ENCODE measurements at places on chromosomes 1 and 21.

GRCh38 chr1:109255097-109255651, 5.8 kb downstream of the CELSR2 start:
- DNase-seq, result no peak

GRCh38 chr1:75795703-75796193, 934 bp upstream of the MSH4 start:
- DNase-seq, result no peak

- no peak for DNase-seq
Measured at GRCh38 chr1:3688356-3689137, 36.2 kb downstream of the TP73 start.

DNA sequence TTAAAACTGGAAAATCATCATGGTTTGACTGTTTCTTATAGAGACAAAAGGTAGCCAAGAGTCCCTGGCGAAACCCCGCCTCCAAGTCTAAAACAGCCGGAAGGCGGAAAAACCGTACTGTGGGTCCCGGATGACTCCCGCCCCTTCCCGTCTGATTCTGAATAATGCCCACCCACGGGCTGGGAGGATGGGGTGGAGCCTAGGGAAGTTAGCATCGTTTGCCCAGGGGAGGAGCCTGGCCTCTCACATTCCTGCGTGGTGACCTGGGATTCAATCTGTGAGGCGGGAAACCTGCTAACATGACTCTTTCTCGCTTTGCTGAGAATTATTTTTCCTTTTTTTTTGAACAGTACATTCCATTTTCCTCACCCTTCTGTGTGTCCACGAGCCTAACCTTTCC, 124.9 kb downstream of the KCNK1 start:
- no peak for DNase-seq

DNA sequence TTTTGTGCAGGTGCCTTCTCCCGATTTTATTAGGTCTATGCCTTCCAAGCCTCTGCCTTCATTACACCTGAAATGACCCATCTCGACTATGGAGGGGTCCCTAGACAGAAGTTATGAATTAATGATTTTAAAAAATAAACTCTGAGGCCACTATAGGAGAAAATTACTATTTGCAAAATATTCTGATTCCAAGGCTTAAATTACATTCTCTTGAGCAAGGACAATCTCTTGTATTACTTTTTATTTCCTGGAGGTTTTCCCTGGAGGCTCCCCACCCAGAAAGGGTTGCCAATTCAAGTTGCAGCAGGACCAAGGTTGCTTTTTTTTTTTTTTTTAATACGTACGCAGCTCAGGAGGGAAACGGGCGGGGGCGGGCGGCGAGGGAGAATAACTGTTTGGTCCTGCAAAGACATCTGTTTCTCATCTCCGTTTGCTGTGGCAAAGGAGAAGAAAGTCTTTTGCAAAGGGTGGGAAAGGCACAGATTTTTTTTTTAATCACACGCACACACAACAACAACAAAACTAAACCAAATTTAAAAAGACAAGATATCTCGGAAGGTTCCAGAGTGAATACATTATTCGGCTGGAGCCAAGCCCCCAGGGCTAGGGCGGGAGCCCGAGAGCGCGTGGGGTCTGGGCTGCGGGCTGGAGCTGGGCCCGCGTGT, 618 bp upstream of the SERTAD4 start:
- DNase-seq, result no peak

GRCh38 chr1:94884106-94884505, 42.8 kb downstream of the CNN3 start:
- no peak for DNase-seq

- no peak for DNase-seq
Measured at GRCh38 chr1:47703981-47704596, 266.2 kb downstream of the FOXD2 start.

- no peak for DNase-seq
Measured at GRCh38 chr1:236159704-236160539, 17.6 kb downstream of the GPR137B start.

DNA sequence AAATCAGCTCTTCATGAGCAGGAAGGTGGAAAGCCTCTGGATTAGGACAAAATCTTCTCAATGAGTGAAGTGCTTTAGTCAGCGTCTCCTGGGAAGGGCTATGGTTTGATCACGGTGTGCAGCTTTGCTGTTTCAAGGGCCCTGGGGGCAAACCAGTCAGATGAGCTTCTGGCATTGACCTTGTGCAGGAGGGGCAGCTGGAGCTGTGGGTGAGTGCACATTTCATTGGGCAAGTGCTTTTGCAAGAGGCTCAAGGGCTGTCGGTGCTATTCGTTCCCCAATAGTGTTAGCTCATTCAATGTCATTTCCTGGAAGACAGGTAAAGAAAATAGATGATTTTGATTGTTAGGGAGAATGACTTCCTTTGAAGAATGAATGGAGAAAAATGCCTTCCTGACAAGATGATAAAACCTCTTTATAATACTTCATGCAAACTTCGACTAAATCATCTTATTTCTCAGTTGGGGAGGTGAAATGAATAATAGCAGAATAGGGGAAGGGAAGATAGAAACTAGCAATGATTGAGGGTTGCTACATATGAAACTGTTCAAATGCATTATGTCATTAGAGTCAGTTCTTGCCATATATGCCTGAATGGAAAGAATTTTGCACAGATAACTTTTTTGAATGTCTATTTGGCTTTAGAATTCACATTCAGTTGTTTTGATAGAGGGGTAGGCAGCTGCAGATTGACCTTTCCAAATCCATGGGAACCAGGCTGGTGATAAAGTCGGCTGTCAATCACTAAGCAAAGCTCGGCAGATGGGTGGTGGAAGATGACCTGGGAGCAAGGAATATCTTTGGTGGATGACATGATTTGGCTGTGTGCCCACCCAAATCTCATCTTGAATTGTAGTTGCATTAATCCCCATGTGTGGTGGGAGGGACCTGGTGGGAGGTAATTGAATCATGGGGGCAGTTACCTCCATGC, 12.9 kb upstream of the DISC1 start:
- DNase-seq, result no peak
